Breast epithelium (tissue), 4 donors: ENCODE measurements at places on chromosomes 12 and 14.

- no peak for DNase-seq
These were observed 37.4 kb downstream of the SUSD6 start for GRCh38 chr14:69648480-69649451.

DNA sequence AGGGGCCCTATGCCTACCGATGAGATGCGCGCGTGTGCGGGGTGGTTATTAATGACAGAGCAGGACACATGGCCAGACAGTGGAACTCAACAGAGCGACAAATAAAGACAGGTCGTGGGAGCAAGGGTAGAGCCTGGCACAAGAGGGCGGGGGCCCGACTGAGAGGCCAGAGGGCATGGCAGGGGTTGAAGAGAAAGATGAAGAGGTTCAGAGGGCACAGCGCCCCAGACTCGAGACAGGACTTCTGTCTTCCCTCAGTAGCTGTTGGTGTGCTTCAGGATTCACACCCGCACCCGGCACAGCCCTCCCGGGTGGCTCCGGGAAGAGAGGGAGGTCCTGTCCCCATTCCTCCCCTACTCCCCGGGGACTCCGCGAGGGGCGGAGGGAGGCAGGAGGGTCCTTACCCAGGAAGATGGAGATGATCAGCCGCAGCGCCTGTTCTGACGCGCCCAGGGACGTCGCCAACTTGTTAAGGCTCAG is 366 bp downstream of the LPCAT3 start:
- peak; percentile 52 for DNase-seq

GRCh38 chr12:112979041-112979680 is 842 bp downstream of the OAS2 start:
- no peak for DNase-seq

GRCh38 chr14:34012369-34012768 is 61.5 kb upstream of the EGLN3 start:
- DNase-seq: no peak

DNA sequence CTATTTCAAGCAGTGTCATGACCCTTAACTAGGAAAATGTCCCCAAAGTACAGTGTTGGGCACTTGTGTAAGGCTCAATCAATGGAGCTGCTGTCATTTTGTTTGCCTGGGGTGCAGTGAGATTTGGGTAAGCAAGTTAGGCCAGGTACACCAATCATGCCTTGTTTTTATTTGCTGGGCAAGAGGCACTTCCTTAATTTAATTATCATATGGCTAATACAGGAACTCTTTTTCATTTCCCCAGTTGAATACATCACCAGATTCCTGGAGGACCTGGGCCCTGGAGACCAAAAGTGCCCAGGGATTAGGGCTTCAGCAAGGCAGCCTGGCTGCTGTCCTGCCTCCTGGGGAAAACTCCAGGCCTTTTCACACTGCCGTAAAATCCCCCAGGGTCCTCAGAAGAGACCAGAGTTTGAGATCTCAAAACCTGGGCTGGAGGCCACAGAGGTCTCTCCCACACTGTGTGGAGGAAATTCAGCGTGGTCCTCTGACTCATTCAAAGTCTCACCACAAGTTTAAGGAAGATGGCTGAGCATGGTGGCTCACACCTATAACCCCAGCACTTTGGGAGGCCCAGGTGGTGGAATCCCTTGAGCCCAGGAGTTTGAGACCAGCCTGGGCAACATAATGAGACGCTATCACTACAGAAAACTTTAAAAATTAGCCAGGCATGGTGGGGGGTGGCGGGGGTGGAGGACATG is 28.4 kb upstream of the FOXN3 start:
- DNase-seq: no peak
